HTR-8/SVneo (cell line): ENCODE measurements at places on chromosomes 6 and 20.
A peak's percentile ranks its signal among the peaks of the same experiment; 100 is the strongest.

GRCh38 chr20:33401921-33402369 lies 626 bp upstream of the CDK5RAP1 start:
- DNase-seq: no peak

GRCh38 chr6:124995645-124996325 lies 33.5 kb downstream of the RNF217 start:
- no peak for DNase-seq

DNA sequence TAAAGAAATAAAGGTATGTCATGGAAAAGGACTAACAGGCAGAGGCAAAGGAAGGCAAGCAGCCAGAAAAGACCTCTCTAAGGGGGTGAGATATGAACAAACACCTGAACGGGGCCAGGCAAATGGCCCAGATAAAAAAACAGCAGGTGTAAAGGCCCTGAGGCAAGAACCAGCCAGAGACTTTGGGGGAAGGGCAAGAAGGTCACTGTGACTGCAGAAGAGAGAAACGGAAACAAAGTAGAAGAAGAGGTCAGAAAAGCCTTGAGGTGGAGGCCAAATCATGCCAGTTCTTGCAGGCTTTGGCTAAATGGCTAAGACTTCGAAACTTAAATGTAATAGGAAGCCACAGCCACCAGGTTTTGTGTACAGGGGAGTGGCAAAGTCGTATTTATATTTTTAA lies 30.8 kb downstream of the KIF16B start:
- DNase-seq: no peak

GRCh38 chr6:124714728-124715127 lies 247.5 kb upstream of the RNF217 start:
- DNase-seq: no peak

DNA sequence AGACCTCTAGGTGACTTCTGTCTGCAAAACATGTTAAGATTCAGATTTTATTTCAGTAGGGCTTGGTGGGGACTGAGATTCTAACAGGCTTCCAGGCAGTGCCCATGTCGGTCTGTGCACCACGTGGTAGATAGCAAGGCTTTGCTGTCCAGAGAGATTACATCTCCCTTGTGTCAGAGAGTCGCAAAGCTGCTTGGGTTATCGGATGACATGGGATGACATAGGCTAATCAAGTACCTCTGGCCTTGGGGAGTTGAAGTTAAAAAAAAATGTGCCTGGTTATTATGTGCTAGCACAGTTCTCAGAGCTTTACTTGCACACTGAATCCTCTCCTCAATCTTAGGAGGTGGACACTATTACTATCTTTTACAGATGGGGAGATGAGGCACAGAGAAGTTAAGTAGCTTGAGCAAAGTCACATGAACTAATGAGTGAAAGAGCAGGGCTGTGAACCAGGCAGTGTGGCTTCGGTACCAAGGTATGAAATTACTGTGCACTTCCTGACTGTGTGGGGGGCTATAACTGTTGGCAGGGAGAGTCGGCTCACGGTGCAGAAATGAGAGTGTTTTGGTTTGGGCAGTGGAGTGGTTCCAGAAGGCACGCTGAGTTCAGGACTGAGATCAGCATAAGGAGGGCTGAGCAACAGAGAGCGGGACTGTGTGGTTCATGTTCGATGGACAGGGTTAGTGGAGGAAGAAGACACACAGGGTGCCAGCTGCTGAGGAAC lies 41.1 kb downstream of the FARS2 start:
- no peak for DNase-seq

- no peak for DNase-seq
Observed at GRCh38 chr20:47776639-47777038, 8.6 kb downstream of the SULF2 start.

- DNase-seq: no peak
Observed at GRCh38 chr20:44584162-44584561, 1.8 kb downstream of the PKIG start.

GRCh38 chr6:161353208-161353613 lies 79.3 kb upstream of the AGPAT4 start:
- no peak for DNase-seq

DNA sequence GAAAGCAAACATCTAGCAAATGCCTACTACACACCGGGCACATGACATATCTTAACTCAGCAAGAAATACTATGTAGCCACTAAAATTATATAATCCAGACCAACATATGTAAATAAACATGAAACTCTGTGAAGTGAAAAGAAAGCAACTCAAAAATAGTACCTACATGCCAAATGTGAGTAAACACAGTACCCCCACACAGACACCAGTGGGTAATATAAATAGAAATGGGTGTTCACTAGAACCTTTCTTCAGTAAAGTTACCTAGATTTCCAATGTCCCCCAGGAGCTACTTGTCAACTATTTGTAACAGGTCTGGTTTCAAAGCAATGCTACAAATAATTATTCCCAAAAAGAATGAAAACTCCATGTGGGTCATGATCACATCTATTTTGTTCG lies 25.5 kb downstream of the TRERF1 start:
- no peak for DNase-seq

DNA sequence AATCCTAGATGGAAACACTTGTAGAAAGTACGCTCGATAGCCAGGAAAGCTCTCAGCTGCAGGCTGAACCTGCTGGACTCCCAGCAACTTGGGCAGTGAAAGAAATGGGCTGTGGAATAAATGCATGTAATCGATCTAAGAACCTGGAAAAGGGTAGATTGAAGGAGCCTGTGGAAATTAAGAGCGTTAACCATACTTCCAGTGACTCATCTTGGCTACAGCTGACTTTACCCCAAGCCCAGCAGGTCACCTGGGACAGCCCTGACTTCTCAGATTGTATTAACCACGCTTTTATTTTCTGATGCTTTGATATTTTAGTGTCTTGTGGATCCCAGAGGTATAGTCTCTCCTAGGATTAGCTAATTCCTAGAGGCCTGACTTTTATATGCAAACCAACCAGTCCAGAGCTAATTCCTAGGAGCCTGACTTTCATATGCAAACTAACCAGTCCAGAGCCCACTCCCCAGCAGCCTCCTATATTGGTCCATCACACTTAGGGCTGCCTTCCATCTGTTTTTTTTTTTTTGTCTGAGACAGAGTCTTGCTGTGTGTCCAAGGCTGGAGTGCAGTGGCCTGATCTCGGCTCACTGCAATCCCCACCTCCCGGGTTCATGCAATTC lies 86.3 kb downstream of the GMPR start:
- DNase-seq: no peak

DNA sequence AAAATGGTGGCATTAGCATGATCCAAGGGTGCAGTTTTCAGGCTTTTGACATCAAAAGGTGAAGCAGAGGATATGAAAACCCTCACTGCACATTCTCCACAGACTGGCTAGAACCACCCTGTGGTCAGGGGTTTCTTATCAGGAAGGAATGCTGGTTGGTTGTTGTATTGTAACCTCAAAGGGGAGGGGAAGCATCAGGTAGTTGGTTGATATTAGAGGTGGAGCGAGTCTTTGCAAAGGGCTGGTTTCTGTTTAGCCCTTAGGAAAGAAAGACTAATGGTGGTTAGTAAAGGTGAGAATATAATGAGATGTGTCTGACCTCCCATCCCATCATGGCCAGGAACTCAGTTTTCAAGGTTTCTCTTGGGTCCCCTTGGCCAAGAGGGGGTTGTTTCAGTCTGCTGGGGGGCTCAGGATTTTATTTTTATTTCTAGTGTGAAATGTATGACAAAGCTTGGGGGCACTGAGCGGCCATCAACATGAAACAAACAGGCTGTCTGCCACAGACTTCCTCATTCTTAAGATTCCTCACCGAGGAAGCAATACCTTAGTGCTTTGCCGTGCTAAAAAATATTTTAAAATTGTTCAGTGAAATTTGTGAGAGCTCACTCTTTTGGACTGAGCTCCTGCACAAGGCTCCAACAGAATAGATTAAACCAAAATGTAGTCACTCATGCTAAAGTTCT lies 47.5 kb upstream of the PROKR2 start:
- no peak for DNase-seq

- DNase-seq: no peak
Observed at GRCh38 chr6:85997206-85997605, 354.5 kb upstream of the SYNCRIP start.

- peak; percentile 5 for DNase-seq
Observed at GRCh38 chr6:133184798-133185372, 56.3 kb upstream of the EYA4 start.
